ENCODE measurements at places on chromosomes 6 and 20.

DNA sequence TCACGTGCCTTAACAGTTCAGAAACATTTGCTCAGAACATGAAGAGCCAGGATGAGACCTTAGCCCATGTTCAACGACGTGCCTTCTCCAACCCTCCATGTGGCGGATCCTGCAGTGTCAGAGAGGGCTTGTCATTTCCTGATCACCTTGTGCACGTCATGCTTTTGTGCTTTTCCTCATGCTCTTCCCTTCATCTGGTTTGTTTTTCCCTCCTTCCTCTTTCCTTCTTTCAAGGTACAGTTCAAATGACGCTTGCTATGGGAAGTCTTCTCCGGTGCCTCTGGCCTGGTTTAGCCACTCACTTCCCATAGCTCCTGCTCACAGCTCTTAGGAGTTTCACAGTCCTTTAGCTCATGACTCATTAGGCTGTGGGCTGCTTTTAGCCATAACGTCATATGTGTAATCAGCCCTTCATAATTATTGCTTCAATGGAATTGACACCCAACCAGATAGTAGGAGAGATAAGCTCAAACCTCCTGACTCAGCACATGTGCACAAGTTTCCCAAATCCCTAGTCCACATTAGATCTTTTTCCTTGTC is 102.7 kb upstream of the CNKSR3 start:
- DNase-seq, result no peak

- DNase-seq, result no peak
Measured at GRCh38 chr20:50108556-50109235, 4.3 kb downstream of the UBE2V1 start.

DNA sequence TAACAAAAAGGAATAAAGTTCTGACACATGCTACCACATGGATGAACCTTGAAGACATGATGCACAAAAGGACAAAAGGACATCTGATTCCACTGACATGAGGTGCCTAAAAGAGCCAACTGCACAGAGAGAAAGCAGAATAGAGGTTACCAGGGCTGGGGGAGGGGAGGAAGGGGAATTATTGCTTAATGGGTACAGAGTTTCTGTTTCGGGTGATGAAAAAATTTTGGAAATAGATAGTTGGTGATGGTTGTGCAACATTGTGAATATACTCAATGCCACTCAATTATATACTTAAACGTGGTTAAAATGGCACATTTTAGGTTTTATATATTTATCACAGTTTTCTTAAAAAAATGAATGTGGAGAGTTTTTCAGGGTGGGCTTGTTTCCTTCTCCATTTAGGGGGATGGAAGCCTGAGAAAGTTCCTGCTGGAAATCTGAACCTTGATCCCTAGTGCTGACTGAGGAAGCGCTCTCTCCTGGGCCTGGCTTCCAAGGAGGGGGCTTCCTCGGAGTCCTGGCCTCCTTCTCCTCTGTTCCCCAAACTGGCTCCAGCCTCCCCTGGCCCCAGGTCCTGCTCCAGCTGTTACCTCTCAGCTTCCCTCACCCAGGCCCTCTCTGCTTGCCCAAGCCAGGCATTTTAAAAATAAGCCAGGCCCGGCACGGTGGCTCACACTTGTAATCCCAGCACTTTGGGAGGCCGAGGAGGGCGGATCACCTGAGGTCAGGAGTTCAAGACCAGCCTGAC is 79.2 kb downstream of the NOL4L start:
- DNase-seq, result no peak

DNA sequence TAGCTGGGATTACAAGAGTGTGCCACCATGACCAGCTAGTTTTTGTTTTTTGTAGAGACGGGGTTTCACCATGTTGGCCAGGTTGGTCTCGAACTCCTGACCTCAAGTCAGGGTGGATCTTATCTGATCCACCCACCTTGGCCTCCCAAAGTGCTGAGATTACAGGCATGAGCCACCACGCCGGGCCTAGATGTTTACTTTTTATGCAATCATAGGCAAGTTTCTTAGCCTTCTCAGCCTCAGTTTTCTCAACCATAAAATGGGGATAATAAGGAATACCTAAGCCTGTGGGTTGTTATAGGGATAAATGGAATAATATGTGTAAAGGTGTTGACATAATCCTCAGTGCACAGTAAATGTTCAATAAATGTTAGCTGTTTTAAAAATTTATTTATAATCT is 9.8 kb downstream of the SPATS1 start:
- no peak for DNase-seq

DNA sequence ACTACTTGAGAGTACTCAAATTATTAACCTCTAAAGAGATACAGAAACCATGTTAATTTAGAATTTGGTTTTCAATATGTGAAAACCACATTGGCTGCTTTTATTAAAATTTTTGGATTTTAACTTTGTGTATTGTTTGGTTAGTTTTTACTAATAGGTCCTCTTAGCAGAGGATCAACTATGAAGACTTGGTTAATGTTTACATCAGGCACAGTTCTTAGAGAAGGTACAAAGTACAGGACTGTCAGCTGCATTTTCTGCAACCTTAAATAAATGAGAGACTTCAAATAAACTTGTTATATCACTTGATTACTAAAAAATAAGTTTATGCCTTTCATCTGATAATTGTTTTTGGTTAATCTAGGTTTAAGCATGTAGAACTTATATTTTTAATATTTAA is 89.1 kb downstream of the PHF3 start:
- no peak for DNase-seq

- DNase-seq, result no peak
Measured at GRCh38 chr6:30792786-30793185, 48.4 kb upstream of the IER3 start.

DNA sequence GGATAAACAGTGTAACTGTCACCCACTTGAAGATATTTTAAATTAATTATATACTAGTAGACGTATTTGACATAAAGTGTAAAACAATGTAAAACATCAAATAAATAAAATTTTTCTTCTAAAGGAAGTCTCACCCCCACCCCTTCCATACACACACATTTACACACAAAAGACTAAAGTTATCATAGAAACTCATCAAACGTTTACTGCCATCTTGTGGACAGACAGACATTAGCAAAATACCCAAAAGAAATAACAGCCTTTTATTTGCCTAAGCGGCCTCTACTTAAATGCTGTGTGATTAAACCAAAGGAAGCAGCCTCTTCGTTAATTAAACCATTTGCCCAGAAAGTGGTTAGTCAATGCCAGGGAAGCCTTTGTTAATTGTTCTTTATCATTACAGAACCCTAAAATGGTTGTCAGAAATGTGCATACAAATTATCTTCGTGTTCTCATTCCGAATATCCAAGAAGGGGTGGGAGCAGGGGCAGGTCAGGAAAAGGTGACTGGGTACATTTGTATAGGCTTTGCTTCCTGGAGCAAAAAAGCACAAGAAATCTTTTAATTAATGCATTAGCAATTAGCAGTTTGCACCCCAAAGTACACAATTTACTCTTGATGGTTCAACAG is 176.2 kb upstream of the SASH1 start:
- peak; percentile 32 for DNase-seq

GRCh38 chr6:150584596-150584995 is 15.1 kb upstream of the PLEKHG1 start:
- no peak for DNase-seq

DNA sequence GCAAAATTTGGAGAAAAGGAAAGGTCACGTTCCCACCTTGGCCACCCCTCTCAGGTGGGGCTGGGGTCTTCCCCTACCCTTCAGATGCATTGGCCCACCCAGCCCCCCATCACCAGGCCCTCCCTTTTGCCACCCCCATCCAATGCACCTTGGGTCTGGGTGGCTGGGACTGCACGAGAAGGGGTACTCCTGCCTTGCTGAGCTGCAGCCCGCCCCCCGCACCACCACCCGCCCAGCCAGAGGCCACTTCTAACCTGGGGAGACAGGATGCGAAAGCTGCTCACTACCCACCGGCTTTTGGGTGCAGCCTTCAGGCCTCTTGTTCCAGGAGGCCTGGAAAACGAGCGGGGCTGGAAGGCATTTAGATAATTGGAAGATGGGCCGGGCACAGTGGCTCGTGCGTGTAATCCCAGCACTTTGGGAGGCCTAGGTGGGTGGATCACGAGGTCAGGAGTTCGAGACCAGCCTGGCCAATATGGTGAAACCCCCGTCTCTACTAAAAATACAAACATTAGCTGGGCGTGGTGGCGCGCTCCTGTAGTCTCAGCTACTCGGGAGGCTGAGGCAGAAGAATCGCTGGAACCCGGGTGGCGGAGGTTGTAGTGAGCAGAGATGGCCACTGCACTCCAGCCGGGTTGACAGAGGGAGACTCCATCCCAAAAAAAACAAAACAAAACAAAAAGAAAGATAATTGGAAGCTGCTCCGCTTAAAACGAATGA is 1.2 kb upstream of the CDC25B start:
- no peak for DNase-seq

- DNase-seq, result no peak
Measured at GRCh38 chr6:127592964-127593363, 16.0 kb downstream of the C6orf58 start.

DNA sequence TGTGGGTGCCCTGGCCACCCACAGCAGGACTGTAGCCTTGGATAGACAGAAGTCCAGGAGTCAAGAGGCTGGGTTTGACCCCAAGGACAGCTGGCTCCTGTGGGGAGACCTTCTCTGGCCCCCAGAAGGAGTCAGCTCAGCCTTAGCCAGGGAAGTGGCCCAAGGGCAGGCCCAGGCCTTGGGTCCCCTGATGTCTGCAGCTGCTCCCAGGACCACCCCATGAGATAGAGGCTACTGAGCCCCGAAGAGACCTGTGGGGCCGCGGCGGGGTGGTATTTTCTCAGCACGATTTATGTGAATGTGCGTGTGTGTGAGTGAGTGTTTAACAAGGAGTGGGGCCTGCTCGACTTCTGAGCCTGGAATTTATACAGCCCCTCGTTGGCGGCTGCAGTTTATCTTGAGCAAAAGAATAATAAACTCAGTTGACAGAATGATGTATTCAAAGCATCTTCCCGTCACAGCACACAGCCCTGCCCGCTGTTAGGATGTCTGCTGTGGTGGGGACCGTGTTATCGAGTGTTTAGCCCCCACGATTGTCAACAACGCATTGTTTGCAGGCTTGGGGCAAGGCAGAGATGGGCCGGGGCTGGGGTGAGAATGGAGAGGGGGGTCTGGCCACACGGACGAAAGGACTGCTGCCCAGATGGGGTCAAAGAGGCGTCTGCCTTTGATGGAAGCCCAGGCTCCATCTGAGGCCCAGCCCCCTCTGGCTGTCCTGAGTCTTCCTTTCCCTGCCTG is 163.3 kb downstream of the VEGFA start:
- DNase-seq, result no peak

- DNase-seq, result no peak
Measured at GRCh38 chr6:150638765-150639164, 39.1 kb downstream of the PLEKHG1 start.

DNA sequence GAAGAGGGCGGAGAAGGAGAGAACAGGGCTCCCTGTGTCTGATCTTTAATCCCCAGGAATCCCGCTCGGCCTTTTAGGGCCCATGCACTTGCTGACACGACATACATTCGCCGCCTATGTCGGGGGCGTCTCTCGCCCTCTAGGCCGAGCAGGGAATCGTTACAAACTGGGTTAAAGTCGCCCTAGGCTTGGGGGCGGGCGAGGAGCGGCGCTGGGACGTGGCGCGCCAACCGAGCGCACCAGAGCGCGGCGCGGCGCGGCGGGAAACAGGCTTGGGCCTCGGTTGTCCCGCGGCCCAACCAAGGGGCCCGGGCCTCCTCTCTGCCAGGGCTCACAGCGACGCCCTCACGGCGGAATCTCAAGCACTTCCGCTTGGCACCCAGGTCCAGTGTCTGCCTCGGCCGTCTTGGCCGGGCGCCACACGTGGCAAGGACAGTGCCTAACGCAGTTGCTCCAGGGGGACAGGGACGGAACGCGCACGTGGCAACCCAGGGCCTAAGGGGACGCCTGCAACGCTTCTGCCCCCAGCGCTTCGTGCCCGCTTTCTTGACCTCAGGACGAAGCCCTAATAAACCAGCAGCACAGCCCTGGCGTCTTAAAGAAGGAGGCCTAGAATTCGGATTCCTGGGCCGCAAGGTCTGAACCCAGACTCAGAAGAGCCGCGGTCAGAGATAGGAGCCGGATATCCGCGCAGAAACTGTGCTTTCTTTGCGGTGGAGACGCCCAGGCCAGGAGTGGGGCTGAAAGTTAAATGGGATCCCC is 71.5 kb downstream of the NCR2 start:
- no peak for DNase-seq

DNA sequence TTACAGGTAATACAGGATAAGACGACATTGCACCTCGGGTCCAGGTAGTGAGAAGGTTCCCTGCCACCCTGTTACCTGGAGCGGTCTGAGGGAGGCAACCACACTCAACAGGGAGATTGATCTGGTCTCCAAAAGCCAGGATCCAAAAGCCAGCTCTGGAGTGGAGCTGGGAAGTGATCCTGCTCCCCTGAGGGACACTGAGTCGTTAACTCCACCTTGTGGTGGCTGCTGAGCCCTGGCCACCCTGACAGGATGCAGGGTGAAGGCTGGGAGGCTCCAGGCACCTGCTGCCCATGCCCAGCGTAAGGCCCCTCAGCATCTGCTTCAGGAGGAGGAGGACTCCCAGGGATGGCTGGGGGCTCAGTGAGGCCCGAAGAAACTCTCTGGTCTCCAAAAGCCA is 38.7 kb upstream of the SLC22A2 start:
- DNase-seq, result no peak

DNA sequence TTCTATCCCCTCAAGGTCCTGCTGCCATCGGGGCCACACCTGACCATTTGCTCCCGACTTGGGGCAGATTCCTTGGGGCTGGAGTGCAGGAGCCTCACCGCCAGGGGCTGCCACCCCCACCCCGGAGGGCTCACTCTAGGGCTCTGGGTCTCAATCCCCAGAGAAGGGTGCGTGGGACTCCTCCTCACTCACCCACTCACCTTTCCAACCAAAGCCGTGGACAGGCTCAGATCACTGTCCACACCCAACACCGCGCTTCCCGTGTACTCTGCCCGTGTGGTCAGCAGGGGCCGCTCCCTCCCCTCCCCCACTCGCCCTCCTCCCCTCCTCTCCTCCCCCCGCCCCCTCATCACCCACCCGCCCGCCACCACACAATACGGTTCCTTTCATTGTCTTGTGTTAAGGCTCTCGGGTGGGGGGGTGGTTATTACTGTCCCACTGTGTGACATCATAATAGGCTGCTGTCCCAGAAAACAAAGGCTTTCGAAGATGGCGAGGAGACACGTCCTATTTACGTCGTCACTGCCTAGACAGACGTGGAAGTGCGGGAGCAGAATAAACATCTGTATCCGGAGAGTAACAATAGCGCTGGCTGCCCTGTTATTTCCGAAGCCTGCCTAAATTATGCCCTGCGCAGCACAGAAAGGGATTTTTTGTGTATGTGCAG is 85.8 kb downstream of the YTHDF1 start:
- DNase-seq, result no peak

DNA sequence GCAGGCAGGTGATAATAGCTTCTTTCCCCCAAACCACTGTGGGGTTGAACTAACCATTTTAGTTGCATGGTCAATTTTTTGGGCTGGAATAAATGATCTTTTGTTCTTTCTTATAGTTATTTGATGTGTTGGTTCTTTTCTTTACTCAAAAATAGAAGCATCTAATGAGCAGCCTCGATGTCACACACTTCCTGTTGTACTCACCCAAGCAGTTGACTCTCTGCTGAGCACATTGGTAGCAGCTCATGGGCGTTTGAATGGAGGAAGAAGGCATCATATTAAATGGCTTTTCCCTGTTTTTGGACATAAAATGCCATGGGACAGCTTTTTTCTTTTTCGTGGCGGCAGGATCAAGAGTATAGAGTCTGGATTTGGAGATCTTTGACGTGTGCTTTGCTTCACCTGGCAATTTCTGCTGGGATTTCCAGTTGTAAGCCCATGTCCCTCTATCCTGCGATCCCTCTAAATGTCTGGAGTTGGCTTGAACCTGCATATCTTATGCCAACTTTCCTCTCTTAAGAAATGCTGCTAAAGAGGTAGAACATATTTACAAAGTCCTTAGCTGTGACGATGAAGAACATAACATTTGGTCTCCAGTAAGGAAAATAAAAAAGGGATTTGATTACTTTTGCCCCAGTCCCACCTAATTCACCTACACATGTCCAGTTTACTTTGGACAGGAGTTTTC is 268.3 kb downstream of the PRL start:
- no peak for DNase-seq
